ENCODE measurements at places on chromosomes 3 and 15.

- no peak for DNase-seq
These were observed 268.0 kb downstream of the LPP start for GRCh38 chr3:188421836-188422540.

- DNase-seq, result no peak
These were observed 42.5 kb downstream of the MYLK start for GRCh38 chr3:123841476-123842238.

- no peak for DNase-seq
These were observed 1251.1 kb downstream of the ZPLD1 start for GRCh38 chr3:103685939-103686338.

DNA sequence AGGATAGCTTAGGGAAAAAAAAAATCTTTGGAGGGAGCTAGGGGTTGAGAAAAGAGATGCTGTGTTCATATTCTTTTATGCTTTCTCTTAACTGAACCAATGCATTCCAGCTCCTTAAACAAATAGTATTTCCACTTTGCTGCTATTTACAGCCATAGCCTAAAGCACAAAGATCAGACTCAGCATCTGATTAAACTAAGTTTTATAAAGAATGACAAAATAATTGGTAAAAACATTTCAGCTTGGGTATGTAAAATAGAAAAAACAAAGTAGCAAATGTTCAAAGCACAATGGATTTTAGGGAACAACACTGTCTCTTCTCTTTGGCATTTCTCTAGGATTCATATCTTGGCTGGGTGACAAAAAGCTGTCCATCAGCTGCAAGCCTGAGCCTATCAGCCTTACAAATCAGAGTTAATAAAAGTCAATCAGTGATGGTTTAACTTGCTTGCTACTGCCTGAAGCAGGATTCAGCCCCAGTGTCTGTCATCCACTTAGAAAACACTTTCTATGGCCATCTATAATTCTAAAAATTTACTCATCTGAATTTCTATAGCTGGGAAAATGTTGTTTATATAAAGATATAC is 232.1 kb upstream of the CDIN1 start:
- no peak for DNase-seq

- DNase-seq, result no peak
These were observed 187.8 kb downstream of the SHOX2 start for GRCh38 chr3:157918402-157918801.

DNA sequence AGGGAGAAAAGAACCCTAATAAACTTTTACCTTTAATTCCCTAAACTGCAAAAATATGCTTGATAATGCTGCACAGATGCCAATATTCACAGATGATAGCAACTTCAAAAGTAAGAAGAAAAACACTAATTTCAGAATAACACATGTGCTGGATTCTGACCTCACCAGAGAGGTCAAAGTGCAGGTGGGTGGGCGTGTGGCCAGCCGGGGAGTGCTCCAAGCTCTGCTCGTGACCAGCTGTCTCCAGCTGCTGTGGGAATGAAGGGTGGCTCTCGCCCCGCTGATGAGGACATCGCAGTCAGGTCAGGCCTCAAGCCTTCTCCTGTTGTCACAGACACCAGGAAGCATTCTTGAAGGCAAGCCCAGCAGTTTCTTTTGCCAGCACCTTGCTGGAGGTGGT is 57.1 kb downstream of the ADAMTS17 start:
- no peak for DNase-seq

DNA sequence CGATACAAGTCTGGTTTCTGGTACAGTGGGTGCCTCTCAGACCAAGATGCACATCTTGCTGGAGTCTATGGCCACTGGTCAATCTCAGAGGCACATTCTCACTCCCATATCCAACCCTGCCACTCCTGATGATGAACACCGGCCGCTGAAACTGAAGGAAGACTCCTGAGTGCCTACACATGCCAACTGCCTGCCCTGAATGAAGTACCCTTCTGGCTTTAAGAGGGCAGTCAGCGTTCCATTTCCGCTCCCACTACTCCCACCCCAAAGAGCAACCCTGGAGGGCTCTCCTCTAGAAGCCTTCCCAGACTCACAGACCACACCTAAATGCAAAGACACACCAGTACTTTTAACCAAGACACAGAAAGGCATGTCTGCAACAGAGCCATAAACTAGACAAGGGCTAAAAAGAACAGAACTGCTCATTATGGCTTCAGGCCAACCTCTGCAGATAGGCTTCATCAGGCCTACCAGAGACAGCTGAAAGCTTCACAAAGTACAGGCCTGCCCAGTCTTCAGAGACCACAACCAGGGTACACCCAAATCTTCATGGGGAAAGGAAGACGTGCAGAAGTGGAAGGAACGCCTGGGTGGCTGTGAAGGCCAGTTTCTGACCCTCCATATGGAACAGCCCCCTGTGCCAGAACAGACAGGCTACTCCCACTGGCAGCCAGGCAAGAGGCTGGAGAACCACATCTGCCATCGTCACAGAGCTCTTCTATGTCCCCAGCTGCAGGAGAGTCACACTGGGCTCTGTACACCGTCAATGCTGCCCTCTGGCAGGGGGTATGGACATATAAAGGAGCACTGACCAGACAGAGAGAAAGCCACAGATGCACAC is 14.3 kb downstream of the ANP32A start:
- no peak for DNase-seq

Data from stimulated activated CD4-positive, alpha-beta T cell treated with anti-CD3 and anti-CD28 coated beads, TNF-alpha, amount 100 ng/mL, for 4 hours (primary cell).